ENCODE measurements at places on chromosomes 12 and 14.

DNA sequence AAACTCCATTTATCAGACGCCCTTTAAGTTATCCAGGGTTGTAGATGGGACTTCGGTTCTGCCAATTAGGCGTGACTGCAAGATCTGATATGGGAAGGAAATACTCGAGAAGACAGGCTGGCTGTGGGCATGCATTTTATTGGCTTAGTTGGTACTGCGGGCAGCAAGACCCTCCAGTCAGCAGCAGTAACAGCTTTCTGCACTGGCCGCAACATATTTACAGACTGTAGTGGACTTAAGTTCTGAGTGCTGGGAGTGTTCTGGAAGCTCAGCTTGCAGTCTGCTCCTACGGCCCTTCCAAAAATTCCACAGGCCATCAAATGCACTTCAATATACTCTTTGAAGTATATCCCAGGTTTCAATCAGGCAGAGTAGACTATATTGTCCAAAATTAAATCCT is 21.1 kb downstream of the KITLG start:
- no peak for DNase-seq

DNA sequence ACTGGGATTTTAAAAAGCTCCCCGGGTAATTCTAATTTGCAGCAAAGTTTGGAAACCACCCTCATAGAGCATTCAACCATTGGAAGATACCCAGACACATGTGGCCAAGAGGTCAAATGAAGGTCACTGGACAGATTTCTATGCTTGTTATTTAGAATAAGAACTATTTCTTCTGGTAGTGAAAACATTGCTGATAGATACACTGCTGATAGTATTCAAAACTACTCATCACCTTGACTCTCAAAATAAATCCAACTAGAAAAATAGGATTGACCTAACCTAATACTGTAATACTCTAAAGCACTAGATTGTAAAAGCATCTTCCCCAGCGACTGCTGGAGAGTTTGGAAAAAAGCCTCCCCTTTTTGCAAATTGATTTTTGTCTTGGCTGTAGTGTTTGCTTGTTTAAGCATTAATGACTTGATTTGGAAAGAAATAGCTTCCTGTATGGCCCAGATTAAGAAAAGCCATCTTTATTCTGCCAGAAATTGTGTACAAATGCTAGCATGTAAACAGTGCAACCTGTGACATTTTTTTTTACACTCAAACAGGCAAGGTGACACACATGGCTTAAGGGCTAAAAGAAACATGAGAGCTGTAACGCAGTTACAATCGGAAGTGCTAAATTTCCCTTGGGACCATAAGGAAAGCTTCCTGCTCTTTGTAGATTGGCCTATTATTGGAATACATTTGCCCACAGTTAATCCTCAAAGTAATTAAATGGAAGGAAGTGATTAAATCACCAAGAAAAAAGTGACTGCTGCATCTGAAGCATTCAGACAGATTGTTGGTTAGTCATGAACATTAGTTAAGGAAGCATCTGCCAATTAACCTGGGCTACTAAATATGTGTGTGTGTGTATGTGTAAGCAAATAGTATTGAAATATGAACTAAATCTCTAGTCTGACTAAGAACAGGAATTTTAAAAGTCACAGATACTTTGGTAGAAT is 356.5 kb upstream of the ATP2B1 start:
- no peak for DNase-seq

DNA sequence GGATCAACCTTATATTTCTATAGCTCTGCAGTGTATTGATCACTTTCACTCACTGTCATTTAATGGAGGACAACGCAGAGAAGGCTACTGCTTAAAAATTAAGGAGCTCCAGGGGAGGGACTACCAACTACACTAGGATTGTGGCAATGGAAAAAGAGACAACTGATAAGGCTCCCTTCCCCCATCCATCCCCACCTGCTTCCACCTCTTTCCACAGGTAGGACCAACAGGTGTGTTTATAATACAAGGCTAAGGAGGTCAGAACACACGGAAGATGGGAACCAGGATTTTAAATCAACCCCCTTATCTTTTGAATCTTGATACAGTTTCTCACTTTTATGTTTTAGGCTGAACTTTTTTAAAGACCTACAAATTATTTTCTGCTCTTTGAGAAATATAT is 90.8 kb downstream of the STAB2 start:
- no peak for DNase-seq

DNA sequence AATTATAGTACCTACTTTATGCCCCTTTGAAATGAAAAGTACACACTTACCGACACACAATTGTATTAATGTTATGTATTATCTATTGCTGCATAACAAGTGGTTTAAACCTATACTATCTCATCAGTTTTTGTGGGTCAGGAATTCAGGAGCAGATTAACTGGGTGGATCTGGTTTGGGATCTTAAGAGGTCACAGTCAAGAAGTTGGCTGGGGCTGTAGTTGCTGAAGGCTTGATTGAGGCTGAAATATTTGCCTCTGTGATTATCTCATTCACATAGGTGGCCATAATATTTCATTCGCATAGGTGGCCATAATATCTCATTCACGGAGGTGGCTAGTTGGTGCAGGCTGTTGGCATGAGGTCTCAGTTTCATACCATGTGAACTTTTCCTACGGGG is 5.7 kb downstream of the METTL25 start:
- DNase-seq: no peak

- DNase-seq: peak; percentile 32
These were observed 91.8 kb upstream of the ARID2 start for GRCh38 chr12:45637706-45638105.

- DNase-seq: no peak
These were observed 11.7 kb downstream of the CSRNP2 start for GRCh38 chr12:51071663-51072062.

DNA sequence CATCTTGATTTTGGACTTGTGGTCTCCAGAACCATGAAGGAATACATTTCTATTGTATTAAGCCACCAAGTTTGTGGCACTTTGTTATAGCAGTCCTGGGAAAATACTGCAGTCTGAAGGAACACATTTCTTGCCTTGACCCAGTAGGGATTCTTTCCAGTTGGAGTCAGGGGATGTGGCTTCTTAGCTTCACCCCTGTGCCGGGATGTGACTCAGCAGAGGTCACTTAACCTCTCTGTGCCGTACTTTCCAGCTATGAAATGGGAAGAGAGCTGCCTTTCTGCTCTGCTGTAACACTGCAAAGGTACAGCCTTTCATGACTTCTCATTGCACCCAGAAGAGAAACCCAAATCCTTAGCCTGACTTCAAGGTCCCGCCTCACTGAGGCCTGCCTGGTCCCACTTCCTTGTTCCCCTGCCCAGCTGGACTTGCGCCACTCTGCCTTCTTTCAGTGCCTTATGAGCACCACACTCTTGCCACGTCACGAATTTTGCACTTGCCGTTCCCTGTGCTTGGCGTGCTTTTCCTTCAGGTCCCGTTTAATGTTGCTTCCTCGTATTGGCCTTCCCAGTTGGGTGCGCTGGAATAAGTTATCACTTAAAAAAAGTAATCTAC is 24.2 kb downstream of the CHST11 start:
- DNase-seq: peak; percentile 90

Measured in MV-4-11 (cell line).